ENCODE measurements at places on chromosomes 13 and 19. TPM values are rescaled to one million over a fixed set of nuclear protein-coding genes. Genes with fewer than 3 reads are reported as not detected.

Gene IFI30
- not detected for total RNA-seq

Gene IGFL1
- not detected for total RNA-seq

Gene ZNF433
- total RNA-seq, result 4.7 TPM

Gene CABP5
- total RNA-seq, result not detected

Gene ATP4B
- not detected for total RNA-seq

Gene ZNF628
- total RNA-seq, result 3.2 TPM

Gene ZNF284
- total RNA-seq, result 7.8 TPM

Gene PLPPR2
- total RNA-seq, result 23.4 TPM

Gene HRC
- not detected for total RNA-seq

Gene CSNK1G2
- total RNA-seq, result 77.4 TPM

Gene FXYD7
- total RNA-seq, result not detected

Gene NLRP5
- total RNA-seq, result not detected

Gene ZNF135
- total RNA-seq, result 3.5 TPM

Gene ZNF442
- total RNA-seq, result 0.26 TPM

Gene KLK5
- not detected for total RNA-seq

Gene ANKRD24
- not detected for total RNA-seq

Gene TUBB4A
- not detected for total RNA-seq

Gene LHB
- total RNA-seq, result 1.2 TPM

Gene CCDC122
- 8.3 TPM for total RNA-seq

Data from epithelial cell of alveolus of lung (primary cell).